Left cardiac atrium (tissue), 4 donors: ENCODE measurements at places on chromosomes 12 and 14.

DNA sequence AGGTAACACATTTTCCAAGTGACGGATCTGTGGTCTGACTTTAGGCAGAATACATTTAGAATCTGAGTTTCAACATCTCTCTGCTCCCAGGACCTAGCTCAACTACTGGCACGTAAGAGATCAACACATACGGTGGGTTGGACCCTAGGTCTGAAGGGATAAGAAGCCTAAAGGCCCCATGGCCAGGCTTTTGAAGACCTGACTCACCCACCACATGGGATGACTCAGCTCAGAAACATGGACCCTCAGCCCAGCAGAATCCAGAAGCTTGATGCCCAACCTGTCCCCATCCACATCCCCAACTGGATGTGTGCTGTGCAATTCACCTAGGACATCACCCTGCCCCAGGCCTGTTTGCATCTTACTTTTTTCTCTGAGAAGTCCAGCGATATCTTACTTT is 770.2 kb downstream of the BCL11B start:
- no peak for DNase-seq

DNA sequence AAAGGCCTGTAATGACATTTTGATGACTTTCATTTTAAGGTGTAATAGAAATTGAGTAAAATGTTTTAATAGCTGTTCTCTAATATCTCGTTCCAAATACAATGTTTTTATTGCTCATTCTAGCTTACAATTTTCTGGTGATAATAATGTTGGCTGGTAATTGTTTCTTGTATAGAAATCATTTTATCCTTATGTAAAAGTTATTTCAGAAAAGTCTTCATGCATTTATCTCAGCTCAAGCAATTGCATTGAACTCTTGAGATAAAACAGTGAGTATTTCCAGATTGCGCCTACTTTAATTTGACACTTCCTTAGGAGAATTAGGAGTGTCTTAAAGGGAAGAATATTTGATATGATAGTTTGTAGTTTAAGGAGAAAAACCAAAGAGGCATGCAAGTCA is 4.0 kb downstream of the RMST start:
- DNase-seq = no peak

DNA sequence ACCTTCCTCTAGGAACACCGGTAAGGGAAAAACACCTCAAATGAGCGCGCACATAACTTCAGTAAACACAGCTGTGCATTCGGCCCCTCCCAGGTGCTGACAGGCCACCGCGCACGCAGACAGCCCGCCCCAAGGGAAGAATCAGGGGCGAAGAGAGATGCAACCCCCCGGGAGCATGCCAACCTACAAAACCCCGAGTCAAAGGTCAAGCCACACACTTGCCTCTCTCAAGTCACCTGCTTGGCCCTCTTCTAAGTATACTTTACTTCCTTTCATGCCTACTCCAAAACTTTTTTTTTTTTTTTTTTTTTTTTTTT is 2.3 kb upstream of the CYP46A1 start:
- DNase-seq = no peak

- no peak for DNase-seq
Measured at GRCh38 chr12:62588916-62589315, 122.3 kb downstream of the MON2 start.

- no peak for DNase-seq
Measured at GRCh38 chr12:93829016-93829415, 151.8 kb downstream of the CRADD start.

- no peak for DNase-seq
Measured at GRCh38 chr12:126204326-126204725, 1139.1 kb downstream of the AACS start.

DNA sequence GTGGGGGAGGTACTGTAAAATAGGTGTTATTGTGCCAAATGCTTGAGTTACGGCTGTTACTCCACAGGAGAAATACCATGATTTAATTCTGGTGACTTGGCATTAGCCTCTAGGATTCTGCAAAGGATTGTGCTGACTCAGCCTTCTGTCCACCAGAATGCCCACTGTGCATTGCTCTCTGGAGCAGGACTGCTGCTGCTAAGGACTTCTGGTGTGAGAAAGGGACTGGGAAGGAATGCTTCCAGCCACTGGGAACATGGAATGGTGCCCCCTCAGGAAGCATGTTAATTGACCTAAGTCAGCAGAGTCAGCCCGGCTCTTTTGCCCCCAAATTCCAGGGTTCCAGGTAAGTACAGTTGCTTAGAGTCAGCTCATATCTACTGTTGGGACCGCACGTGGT is 32.9 kb downstream of the ZFHX2 start:
- DNase-seq = no peak

GRCh38 chr12:119547001-119547400 is 46.6 kb upstream of the TMEM233 start:
- DNase-seq = no peak

DNA sequence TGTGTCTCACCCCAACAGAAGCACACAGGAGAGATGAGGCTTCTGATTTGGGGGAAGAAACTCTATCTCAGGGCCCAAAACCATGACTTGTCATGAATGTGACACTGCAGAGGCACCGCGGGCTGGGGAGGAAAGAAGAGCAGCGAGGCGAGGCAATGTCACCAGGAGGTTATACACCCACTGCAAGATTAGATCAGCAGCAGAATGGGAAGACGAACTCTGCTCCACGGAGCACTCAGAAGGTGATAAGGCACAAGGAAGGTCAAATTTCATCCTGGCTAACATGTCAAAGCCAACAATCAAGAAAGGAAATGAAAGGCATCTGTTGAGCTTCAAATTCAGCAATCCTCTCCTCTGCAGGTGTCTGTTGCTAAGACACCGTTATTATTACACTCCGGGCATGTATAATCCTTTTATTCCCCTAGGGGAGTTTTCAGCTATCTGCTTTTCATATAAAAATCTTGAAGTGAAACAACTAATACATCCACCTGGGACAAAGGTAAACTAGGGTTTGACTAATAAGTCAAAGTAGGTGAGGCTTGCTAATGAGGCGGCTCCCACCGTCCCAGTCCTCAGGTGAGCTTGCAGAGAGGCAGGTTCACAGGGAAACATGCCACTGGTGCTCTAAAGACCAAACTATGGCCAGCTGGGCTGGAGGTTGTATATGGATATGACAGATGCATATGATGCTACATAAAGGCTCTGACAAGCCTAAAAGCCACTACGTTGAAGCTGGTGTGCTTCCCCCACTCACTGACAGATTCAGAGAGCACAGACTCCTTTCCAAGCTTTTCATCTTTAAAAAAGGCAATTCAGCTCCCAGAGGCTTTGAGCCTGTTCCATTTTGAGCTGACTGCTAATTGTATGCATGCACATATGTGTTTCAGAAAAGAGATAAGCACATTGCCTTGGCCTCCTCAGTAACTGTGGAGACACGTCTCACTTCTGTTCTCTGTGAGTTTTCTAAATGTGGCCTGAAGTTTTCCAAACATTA is 221.2 kb downstream of the NELL2 start:
- DNase-seq = no peak
